ENCODE measurements at places on chromosomes 2 and 18. TPM values are rescaled to one million over a fixed set of nuclear protein-coding genes. Genes with fewer than 3 reads are reported as not detected.

OSGEPL1 gene
- total RNA-seq: 12.0 TPM

GPAT2 gene
- total RNA-seq: not detected

- DNase-seq: peak; percentile 61
These were observed at the start of gene MTA3 for GRCh38 chr2:42568401-42569115. Gene MTA3, plus strand, starts transcription at chr2:42568632. Its CDS starts 114 bp downstream, at chr2:42568746.

DNA sequence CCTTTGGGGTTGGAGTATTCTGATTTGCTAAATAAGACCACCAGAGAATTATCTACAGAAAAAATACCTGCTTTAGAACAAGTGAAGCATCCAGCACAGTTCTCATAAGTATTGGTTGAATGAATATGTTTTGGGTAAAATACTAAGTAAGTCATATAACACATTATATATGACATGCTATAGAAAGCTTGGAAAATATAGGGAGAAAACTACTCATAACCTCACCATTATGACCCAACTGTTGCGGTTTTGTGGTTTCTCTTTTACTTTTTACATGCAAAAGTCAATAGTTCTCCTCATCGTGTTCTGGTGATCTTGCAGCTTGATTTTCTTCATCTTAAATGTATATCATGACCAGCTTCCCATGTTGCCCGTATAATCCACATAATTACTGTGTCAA is 66.2 kb downstream of the DIPK1C start:
- no peak for DNase-seq

DNA sequence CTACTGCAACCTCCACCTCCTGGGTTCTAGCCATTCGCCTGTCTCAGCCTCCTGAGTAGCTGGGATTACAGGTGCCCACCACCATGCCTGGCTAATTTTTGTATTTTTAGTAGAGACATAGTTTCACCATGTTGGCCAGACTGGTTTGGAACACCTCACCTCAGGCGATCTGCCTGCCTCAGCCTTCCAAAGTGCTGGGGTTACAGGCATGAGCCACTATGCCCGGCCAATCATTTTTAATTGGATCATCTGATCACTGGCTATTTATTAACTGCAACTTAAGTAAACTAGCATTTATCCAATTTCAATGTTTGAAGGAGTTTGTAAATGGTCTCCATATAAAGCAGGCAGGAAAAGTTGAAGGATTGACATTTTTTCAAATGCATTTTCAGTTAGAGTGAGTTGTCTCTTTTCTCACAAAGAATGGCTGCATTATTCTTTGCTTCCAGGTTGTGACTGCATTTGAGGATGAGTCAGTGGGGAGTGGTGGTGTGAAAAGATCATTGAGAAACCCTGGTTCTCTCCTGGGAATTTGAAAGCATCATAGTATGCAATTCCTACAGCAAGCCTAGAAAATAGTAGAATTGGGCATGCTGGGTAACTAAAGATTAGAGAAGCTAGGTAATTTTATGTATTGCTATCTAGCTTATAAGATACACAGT is 431.1 kb upstream of the ZEB2 start:
- DNase-seq: peak; percentile 53

DNA sequence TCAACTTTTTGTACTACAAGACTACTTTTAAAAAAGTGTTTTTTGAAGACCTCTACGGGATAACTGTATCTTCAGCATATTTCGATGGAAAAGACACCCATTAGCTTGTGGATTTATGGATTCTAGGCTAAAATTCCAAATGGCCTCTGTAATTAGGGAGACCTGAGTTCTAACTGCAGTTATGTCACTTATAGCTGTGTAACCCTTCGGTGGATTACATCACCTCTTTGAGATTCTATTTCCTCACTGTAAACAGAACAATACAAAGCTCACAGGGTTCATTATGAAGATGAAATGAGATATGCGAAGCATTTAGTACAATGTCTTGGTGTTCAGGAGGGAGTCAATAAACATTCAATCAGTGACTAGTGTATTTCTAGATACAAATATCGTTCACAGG is 24.2 kb downstream of the LMAN2L start:
- DNase-seq: no peak
